ENCODE measurements at places on chromosomes 2 and 18.

DNA sequence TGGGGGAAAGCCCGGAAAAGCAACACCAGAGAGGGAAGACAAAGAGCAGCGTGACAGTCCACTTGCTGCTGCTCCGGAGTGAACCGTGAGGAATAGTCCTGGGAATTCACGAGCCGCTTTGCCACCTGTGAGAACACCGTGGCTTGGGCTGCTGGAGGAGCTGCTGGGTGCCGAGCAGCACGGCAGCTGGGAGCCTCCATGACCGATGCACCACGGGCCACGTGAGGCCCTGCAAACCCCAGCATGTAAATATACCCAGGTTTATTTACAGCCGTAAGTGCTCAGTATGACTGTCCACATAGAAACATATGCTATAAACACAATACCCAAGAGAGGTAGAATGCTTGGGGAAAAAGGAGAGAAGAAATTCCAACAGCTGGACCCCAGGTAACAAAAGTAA lies 65.1 kb downstream of the SMIM21 start:
- DNase-seq = no peak

GRCh38 chr2:39779341-39779851 lies 338 bp upstream of the THUMPD2 start:
- no peak for DNase-seq

DNA sequence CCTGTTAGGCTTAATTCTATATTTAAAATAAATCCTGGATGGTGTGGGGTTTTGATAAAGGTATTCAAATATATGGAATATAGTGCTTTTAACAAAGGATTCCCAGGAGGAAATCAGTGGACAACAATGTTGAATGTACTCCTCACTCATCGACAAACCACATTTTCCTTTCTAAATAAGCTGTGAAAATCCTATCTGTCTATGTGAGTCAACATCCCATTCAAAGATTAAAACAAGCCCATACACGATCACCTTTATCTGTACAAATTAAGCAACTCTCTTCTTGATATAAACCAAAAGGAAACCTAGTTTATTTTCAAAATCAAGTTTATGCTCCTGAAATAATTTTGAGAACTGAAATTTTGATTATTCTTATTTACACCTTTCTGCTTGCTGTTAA lies 153.4 kb downstream of the ERBB4 start:
- DNase-seq = no peak

DNA sequence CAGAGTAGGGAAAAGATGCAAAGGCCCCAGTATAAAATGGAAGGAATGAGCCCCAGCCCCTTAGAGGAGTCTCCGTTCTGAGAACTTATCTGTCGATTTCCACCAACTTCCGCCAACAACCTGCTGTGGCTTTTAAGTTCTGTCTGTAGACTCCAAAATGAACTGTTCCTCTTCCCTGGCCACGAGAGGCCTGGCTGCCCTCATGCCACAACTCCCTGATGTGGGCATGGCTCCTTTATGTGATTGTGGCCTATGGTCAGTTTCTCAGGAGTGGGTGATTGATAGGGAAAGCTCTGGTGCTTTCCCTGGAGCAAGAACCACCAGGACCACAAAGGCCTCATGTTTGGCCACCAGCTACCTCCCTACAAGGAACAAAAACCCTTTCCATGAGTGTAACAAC lies 18.8 kb upstream of the CD207 start:
- no peak for DNase-seq

GRCh38 chr2:64455545-64455944 lies 1.6 kb downstream of the LGALSL start:
- no peak for DNase-seq

DNA sequence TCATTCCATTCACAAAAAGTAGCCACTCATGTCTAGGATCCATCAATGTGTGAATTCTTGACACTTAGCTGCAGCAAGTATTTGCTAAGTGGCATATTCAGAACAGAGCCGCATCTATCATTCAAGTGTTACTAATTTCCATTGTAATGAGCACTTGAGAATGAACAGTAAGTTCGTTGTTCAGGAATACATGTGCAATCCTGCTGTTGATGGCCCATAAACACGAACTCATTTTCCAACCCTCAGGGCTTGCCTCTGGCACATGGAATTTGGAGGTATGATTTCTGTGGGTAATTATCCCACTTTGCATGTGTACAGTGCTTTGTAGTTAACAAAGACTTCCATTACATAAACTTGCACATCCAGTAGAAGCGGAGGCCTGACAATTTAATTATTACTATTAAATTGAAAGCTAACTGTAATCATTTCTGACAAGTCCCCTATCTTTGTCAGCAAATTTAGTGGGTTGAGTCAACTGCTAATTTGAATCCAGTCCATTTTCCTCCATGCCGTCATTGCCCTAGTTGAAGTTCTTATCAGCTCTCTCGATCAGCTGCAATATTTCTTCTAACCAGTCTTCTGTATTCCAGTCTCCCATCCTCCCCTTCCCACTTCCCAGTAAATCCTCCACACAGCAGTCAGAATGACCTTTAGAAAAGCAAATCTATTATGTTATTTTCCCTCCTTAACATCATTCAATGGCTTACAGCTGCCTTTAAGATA lies 116.0 kb upstream of the AQP4 start:
- DNase-seq = no peak

- no peak for DNase-seq
Observed at GRCh38 chr18:43919551-43919950, 642.3 kb upstream of the SYT4 start.

- DNase-seq = no peak
Observed at GRCh38 chr2:163493359-163494298, 242.2 kb downstream of the FIGN start.

DNA sequence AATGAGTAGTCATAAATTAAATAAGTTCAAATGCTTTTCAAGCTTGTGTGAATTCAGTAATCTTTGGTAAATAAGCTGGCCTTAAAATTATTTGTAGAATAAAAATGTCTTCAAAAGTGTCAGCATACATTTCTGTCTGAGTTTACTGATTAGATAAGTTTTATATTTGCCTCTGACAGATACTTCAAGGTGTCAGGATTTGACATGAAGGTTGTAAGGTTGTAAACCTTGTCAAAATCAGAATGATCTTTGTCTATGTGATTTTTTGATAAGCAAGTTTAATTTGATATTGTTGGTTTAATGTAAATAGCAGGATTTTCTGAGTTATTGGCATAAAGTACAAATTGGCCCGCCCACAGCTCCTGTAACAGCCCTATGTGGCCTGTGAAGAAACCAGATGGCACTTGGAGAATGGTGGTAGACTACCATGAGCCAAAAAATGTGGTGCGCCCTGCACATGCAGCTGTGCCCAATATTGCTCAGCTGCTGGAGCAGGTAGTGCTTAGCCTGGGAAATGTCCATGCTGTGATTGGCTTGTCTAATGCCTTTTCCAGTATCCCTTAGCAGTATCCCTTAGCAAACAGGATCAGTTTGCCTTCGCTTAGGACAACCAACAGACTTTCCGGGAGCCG lies 188.0 kb upstream of the SPHKAP start:
- no peak for DNase-seq

- DNase-seq = no peak
Observed at GRCh38 chr2:231475965-231476364, 11.7 kb upstream of the NCL start.

DNA sequence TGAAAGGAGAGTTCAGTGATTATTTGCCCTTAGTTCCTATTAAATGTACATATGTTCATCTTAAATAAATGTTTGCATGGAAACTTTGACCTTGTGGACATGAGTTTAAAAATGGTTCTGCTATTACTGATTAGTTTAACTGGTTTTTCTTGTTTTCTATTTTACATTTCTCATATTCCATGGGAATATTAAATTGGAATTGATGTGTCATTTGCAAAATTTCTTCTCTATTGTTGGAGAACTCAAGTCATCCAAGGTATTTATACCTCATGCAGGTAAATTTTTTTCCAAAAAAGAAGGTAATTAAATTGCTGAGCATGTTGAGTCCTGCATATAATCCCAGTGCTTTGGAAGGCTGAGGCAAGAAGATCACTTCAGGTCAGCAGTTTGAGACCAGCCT lies 45.4 kb upstream of the APCDD1 start:
- no peak for DNase-seq

- no peak for DNase-seq
Observed at GRCh38 chr2:131682122-131682944, 154.6 kb downstream of the CCDC74A start.

GRCh38 chr18:36352384-36352783 lies 54.9 kb downstream of the FHOD3 start:
- no peak for DNase-seq

DNA sequence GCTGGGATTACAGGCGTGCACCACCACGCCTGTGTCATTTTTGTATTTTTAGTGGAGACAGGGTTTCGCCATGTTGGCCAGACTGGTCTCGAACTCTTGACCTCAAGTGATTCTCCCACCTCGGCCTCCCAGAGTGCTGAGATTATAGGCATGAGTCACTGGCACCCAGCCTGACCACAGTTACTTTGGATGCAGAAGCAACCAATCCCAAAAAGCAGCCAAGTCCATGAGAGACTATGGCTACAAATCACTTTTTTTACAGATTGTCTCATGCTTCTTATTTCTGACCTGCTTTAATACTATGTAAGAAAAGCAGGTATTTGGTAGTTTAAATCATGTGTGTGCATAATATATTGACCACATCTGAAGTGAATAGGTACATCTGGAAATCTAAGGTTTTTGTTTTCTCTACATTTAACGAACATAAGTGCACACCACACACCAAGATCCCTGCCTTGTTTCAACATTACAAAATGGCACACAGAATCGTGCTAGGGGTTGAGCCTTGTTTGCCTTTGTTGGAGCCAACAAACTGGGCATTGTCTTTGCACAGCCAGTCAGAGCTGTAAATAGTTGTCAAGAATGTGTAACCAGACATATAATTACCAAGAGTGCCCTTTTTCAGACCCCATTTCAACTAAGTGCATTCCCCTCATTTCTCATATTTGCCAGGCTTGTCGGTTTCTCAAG lies 18.3 kb upstream of the MAP4K4 start:
- no peak for DNase-seq

- DNase-seq = no peak
Observed at GRCh38 chr2:50763776-50764175, 268.2 kb downstream of the NRXN1 start.

DNA sequence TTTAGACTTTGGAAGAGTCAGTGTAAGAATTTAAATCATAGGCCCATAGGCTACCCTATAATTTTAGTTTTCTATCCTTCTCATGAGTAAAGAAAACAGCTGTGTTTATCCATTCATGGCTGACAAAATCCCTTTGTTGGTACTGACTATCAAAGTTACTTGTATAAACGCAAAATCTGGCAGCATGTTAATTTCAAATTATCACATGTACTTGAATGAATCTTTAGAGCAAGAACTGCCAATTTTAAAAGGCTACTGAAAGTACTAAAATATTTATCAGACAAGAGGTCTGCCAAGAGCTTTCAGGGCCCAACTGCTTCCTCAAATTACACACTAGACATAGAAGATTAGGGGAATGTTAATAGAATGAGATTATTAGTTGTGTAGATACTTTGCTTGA lies 66.6 kb downstream of the MYL12B start:
- no peak for DNase-seq

DNA sequence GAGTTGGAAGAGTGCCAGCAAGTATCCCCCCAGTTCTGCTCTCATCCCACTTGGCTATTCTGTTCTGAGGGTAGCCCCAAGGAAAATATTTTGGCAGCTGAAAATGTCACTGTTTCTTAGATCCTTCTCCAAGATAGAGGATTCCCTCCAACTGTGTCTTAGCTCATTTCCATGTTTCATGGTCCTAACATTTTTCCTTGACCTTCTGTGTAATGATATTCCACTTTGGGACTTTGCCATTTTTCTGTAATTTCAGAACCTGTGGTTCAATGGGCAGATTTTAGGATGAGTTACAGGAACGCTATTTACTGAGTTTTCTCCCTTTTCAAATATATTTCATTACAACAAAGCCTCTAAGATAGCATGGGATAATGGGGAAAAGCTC lies 34.7 kb downstream of the NHEJ1 start:
- no peak for DNase-seq

DNA sequence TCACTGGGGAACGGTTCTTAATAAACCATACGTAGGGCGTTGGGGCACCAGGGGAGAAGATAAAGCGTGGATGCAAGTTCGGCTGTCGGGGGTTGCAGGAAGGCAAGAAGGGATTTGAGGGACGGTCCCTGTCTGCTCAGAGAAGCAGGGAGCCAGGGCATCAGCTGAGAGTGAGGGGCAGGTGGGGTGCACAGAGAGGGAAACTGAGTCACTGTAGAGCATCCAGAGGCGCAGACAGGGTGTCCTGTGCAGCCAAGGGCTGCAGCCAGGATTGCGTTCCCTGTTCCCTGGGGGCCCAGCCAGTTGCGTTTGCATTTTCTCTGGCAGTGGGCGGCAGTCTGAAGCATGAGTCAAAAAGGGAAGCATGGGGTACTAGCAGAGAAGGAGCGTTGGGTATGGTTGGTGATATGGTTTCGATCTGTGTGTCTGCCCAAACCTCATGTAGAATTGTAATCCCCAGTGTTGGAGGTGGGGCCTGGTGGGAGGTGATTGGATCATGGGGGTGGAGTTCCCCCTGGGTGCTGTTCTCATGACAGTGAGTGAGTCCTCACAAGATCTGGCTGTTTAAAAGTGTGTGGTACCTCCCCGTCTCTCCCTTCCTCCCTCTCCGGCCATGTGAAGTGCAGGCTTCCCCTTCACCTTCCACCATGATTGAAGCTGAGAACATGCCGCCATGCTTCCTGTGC lies 202.9 kb downstream of the NDUFA10 start:
- no peak for DNase-seq

- no peak for DNase-seq
Observed at GRCh38 chr2:27261241-27261925, 1.5 kb downstream of the SLC30A3 start.

- no peak for DNase-seq
Observed at GRCh38 chr2:76678383-76679024, 843.7 kb downstream of the LRRTM4 start.

GRCh38 chr2:19123556-19123955 lies 234.9 kb downstream of the OSR1 start:
- no peak for DNase-seq

All from hematopoietic multipotent progenitor cell treated with erythropoietin and hydrocortisone succinate and interleukin-3 and kit ligand, for 17 days (in vitro differentiated cells).